ENCODE measurements at places on chromosomes 2 and 18. TPM values are rescaled to one million over a fixed set of nuclear protein-coding genes. Genes with fewer than 3 reads are reported as not detected.

TDRD15 gene
- not detected for total RNA-seq

CGREF1 gene
- total RNA-seq, result 2.5 TPM

PIAS2 gene
- total RNA-seq, result 7.2 TPM

LIMS4 gene
- 3.0 TPM for total RNA-seq

Measured in mesangial cell (primary cell).